ENCODE measurements at places on chromosomes 11 and 22.

GRCh38 chr11:101306721-101307120 is 177.1 kb upstream of the PGR start:
- H3K27me3 ChIP-seq, result no peaks in the 10 kb centered on the region
- no peak overlapping the region for H3K27ac ChIP-seq
- H3K4me1 ChIP-seq, result no peaks in the 10 kb centered on the region

GRCh38 chr22:27372969-27373670 is 428.4 kb downstream of the MN1 start:
- peaks cover 18% of the 10 kb centered on the region for H3K27me3 ChIP-seq
- no peak overlapping the region for H3K4me3 ChIP-seq
- H3K27ac ChIP-seq, result no peak overlapping the region
- DNase-seq, result no peak

DNA sequence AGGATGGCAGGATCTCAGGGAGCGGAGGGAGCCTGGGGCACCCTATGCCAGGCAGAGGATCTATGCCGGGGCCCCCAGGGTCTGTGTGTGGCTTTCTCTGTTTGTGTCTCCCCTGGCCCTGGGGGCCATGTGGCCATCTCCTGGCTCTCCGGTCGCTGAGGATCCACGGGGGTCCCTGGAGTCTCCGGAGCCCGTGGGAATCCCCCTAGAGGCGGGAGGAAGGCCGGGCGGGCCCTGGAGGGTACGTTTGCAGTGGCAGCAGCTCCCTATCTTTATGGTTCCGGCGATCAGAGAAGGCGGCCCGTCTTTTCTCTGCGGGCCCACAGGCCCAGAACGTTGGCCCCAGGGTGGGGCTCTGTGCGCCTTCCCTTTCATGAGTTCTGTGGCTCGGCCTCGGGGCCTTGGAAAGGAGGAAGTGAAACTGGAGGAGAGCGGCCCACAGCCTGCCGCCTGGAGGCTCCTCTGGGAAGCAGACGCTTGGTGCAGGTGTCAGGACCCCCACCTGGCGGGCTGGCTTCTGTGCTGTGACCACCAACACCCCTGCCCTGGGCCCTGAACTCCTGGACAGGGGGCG is 82.1 kb downstream of the KCNQ1 start:
- H3K27me3 ChIP-seq, result peaks cover 8% of the 10 kb centered on the region
- no peaks in the 10 kb centered on the region for H3K36me3 ChIP-seq
- no peak overlapping the region for H3K4me3 ChIP-seq
- H3K27ac ChIP-seq, result no peak overlapping the region
- peak; percentile 67 for DNase-seq

GRCh38 chr11:35593143-35593542 is 25.1 kb upstream of the FJX1 start:
- H3K4me1 ChIP-seq, result no peaks in the 10 kb centered on the region
- H3K27me3 ChIP-seq, result peaks cover 8% of the 10 kb centered on the region
- H3K27ac ChIP-seq, result no peak overlapping the region
- no peaks in the 10 kb centered on the region for H3K36me3 ChIP-seq

GRCh38 chr22:21076912-21077625 is 31.3 kb downstream of the LRRC74B start:
- peak; percentile 14 for DNase-seq
- peaks cover 9% of the 10 kb centered on the region for H3K4me1 ChIP-seq
- no peak overlapping the region for H3K4me3 ChIP-seq

GRCh38 chr11:127552446-127552845 is 551.9 kb upstream of the KIRREL3 start:
- no peak overlapping the region for H3K27ac ChIP-seq
- H3K4me3 ChIP-seq, result no peak overlapping the region
- no peaks in the 10 kb centered on the region for H3K4me1 ChIP-seq
- no peaks in the 10 kb centered on the region for H3K27me3 ChIP-seq

DNA sequence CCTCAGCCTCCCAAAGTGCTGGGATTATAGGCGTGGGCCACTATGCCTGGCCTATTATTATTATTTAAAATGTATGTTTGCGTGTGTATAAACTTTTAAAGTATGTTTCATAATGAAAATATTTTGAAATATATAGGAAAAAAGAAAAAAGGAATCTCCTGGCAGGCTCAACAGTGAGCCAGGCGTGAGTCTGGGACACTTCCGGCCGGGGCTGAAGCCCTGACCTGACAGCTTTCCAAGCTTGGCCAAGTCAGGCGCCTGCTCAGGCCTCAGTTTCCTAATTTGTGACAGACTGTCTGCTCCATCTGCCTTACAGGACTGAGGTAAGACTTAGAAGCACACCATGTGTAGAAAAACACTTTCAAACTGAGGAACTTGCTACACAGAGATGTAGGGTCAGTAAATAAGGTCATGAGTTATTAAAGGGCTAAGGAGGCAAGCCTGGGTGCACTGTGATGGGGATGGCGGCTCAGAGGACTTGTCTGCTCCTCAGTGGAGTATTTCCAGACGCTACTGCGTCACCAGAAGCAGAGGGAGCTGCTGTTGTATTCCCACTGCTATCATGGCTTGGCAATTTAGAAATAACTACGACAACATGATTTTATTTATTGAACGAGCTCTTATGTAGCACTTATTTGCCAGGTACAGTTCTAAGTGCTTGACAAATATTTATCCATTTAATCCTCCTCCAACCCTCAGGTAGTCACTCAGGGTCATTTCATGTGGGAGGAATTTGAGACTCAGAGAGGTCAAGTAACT is 100.1 kb downstream of the PRR5L start:
- H3K4me1 ChIP-seq, result no peaks in the 10 kb centered on the region
- H3K27ac ChIP-seq, result no peak overlapping the region

DNA sequence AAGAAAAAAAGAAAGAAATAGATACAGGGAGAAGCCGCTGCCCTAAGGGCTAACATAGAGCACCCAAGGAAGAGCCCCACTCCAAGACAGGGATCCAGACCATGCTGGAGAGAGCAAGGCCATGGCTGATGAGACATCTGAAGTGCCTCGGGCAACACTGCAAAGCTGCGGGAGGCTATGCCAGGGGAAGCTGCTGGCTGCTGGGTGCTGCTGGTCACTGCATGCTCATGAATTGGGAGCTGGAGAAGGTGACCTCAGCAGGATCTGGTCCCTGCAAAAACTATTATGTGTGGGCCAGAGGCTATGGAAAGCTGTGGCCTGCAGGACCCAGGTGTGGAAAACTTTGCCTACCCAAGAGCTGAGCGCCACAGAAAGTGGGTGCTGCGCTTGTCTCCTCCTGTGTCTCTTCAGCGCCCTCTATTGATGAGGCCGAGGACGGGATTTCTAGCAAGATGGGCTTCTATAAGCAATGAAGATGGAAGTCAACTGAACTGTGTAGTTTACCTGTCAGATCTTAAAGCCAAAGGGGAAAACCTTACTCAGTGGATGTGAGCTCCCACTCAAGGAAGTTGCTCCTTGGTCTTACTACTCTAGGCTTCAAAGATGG is 17.3 kb upstream of the SLC29A2 start:
- H3K36me3 ChIP-seq, result no peaks in the 10 kb centered on the region
- peaks cover 10% of the 10 kb centered on the region for H3K27me3 ChIP-seq
- H3K4me3 ChIP-seq, result no peak overlapping the region
- peaks cover 5% of the 10 kb centered on the region for H3K4me1 ChIP-seq
- DNase-seq, result peak; percentile 58

DNA sequence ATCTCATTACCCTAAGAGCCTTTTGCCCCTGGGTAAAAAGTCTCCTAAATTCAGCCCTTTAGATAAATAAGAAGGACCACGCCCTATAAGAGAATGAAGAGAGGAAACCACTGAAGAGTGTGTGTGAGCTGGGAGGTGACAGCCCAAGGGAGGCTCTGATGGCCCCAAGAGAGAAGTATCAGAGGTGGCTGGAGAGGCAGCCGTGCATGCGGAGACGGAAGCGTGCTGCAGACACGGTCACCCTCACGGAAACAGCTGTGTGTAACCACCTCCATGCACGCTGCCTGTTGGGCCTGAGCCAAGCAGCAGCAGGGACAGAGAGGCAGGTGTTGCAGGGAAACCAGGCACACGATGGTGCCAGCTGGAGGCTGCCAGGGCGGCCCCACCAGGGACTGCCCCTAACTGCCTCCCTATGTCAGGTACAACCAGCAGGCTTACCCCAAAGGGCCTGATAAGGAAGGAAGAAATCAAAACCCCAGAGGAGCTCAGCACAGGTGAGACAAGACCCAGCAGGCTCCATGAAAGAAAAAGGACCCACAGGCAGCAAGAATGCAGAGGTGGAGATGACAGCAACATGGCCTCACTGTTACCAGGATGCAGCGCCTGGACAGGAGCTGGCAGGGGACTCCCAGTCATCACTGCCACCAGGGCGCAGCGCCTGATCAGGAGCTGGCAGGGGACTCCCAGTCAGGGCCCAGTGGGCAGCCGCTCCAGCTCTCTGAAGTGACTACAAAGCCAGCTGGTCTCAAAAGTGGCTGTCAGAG is 7.8 kb downstream of the LARGE2 start:
- H3K36me3 ChIP-seq, result peaks cover 43% of the 10 kb centered on the region
- H3K27ac ChIP-seq, result no peak overlapping the region
- peaks cover 7% of the 10 kb centered on the region for H3K4me1 ChIP-seq
- no peak for DNase-seq

DNA sequence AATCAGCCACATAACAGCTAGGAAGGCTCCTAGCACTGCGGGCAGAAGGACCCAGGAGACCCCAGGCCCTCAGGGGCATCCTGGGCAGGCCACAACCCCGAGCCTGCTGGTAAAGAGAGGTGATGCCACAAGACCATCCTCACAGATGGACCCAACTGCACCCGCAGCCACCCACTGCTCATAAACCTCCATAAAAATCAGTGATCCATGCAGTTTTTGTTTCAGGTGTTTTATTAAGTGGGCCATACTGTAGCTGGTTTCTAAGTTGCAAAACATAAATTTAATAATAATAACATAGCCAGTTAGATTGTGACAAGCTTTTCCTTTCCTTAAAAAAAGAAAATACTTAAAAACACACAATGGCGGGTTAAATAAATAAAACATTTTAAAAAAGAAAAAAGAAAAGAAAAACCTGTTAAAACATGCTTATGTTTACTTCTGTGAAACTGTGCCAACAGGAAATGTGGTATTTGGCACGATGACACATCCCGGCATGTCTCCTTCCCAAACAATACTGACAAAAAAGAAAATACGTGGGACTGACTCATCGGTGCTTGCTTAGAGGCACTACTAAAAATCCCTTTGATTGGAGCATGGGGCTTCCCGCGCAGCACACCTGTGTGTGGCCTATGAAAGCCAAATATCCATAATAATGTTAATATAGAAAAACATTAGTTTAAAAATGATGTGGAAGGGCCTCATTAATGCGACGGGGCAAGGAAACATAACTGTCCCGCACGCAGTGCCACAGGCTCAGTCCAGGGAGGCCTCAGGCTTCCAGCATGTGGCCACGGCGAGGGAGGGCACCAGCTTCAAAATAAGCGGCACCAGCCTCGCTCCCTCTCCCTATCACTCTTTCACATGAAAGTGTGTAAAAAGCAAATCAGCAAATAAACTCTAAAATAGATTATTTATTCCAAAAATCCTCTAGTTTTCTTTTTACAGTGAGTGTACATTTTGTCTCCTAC is 47.5 kb upstream of the SCUBE2 start:
- no peak overlapping the region for H3K27ac ChIP-seq
- H3K4me1 ChIP-seq, result no peaks in the 10 kb centered on the region
- H3K36me3 ChIP-seq, result peaks cover 70% of the 10 kb centered on the region
- peak; percentile 30 for DNase-seq
- H3K4me3 ChIP-seq, result no peak overlapping the region

GRCh38 chr22:23591201-23591791 is 11.2 kb upstream of the IGLL1 start:
- DNase-seq, result peak; percentile 60
- no peak overlapping the region for H3K27ac ChIP-seq
- H3K4me3 ChIP-seq, result no peak overlapping the region
- no peaks in the 10 kb centered on the region for H3K27me3 ChIP-seq
- no peaks in the 10 kb centered on the region for H3K36me3 ChIP-seq

DNA sequence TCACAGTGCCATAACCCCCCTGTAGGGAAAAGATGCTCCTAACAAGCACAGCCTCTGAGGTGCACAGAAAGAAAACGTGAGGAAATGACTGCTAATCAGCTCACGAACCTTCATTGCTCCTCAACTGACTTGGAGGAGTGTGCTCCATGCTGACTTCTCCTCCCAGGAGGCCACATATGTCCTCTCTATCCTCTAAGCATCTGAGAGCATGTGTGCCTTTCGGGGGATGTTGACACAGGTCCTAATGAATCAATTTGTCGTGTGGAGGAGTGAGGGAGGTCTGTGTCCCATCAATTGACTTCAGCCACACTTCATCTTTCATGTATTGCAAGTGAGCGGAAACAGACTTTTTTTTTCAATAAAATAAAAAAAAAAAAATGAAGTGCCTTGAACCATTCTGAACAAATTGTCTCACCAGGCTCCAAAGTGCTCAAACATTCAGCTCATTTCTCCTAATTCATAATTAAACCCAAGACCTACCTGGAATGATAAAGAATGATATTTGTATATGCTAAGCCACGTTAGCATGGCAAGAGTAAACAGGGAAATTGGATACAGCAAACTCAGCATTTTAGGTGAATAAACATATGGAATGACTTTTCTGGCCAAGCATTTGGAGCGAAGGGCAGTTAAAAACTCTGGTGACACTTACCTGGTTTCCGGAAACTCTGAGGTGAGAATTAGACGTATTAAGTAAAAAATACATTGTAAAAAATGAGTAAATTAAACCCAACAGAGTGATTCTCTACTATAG is 317.6 kb upstream of the FAT3 start:
- H3K27ac ChIP-seq, result no peak overlapping the region
- DNase-seq, result no peak
- no peak overlapping the region for H3K4me3 ChIP-seq
- H3K4me1 ChIP-seq, result no peaks in the 10 kb centered on the region
- H3K27me3 ChIP-seq, result no peaks in the 10 kb centered on the region

GRCh38 chr22:50317178-50317577 is 9.6 kb downstream of the DENND6B start:
- no peak overlapping the region for H3K27ac ChIP-seq
- no peaks in the 10 kb centered on the region for H3K36me3 ChIP-seq
- no peak for DNase-seq
- no peaks in the 10 kb centered on the region for H3K27me3 ChIP-seq
- H3K4me3 ChIP-seq, result no peak overlapping the region

DNA sequence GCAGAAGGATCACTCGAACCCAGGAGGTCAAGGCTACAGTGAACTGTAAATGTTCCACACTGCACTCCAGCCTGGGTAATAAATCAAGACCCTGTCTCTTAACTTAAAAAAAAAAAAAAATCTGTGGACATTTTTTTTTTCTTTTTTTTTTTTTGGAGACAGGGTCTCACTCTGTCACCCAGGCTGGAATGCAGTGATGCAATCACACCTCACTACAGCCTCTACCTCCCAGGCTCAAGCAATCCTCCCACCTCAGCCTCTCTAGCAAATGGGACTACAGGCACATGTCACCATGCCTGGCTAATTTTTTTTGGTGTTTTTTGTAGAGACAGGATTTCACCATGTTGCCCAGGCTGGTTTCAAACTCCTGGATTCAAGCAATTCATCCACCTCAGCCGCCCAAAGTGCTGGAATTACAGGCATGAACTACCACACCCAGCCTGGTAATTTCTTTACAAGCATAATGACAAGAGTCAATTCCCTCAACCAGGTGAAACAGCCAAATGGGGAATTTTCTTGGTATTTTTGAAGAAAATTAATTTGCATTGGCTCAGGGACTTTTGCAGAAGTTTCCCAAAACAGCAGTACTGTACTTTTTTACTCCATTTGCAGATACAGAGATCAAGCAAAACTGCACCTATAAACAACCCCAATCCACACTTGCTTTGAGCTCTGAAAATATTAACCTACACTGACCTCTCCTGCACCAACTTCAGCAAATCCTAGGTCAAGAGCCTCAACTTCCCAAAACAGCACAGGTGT is 44.0 kb downstream of the MRTFA start:
- H3K4me1 ChIP-seq, result peaks cover 1% of the 10 kb centered on the region
- H3K27me3 ChIP-seq, result no peaks in the 10 kb centered on the region

All from muscle of leg (tissue), 16 donors.